ENCODE measurements at places on chromosomes 2 and 18.
A peak's percentile ranks its signal among the peaks of the same experiment; 100 is the strongest.

DNA sequence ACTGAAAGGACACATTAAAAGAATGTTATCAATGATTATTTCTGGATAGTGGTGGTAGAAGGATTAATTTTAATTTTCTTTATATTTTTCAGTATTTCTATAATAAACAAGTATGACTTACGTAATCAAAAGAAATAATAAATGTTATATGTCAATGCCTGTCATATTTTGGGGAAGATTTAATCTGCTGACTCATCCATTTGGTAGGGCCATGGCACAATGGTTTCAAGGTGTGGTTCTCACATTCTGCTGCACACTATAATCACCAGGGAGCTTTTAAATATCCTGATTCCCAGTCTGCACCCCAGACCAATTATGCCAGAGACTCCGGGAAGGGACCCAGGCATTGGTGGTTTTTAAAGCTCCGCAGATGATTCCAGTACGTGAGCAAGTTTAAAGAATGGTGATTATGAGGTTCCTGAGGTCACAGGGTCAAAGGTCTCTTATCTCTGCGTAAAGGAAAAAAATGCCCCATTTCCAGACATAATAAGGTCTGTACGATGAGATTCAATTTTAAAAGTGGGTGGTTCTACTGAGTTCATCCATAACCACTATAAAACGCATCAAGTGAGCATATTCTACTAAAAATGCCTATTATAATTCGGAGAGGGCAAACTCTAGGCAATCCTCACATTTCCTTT is 27.2 kb downstream of the WIPF1 start:
- DNase-seq: no peak

- DNase-seq: peak; percentile 26
Observed at GRCh38 chr2:65129286-65129825, 550 bp downstream of the RAB1A start.

DNA sequence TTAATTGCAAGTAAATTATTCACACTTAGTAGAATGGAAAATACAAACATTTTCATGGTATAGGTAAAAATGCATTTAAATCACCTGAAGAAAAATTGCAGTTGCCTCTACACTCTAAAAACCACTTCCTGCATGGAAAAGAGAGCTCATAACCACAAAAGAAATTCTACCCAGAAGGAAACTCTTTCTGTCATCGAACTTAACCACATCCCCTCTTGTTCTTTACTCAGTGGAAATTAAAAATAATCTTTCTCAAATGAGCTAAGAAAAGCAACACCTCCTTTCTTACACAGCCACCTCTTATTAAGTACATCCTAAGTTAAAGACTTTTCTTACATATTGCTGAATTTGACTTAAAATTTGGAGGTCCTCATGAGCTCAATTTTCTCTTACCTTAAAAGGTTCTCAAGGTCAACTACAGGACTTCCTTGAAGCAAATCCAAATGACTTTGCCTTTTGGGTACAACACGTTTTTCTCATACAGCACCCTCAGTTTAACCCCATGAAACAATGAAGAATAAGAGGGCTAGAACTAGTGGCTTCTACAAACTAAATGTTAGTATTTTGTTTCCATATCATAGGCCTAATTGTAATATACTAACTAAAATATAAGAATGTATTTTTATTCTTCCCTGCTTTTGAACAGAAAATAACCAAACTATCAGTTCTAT is 109.1 kb upstream of the CRIM1 start:
- DNase-seq: no peak

DNA sequence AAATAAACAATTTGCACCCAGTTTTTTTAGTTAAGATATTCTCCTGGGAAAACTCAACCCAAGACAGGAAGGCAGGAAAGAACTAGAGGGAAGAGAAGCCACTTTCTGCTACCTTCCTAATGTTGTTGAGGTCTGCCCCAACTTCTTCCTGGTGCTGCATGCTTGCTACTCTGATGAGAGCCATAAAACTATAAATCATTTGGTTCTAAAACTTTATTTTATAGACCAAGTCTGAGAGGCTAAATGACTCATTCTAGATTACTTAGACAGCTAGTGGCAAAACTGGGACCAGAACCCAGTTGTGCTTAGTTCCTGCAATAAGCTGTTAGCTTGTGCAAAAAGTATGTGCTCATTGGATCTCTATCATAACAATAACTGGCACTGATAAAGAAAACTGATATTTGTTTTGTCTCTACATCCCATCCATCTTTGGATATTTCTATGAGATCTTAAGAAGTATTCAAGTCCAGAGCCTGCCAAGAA is 344.9 kb upstream of the SLC14A2 start:
- no peak for DNase-seq

- peak; percentile 97 for DNase-seq
Observed at GRCh38 chr2:112055730-112056625, 909 bp downstream of the TMEM87B start.

- no peak for DNase-seq
Observed at GRCh38 chr2:239018271-239019182, 170.6 kb downstream of the TWIST2 start.

- DNase-seq: no peak
Observed at GRCh38 chr2:82959727-82960126, 1499.4 kb downstream of the SUCLG1 start.

- DNase-seq: no peak
Observed at GRCh38 chr2:192735447-192735846, 540.7 kb upstream of the TMEFF2 start.

- peak; percentile 19 for DNase-seq
Observed at GRCh38 chr2:234308813-234309195, 188.1 kb downstream of the ARL4C start.

GRCh38 chr2:241551998-241552737 is 6.4 kb upstream of the BOK start:
- DNase-seq: no peak

DNA sequence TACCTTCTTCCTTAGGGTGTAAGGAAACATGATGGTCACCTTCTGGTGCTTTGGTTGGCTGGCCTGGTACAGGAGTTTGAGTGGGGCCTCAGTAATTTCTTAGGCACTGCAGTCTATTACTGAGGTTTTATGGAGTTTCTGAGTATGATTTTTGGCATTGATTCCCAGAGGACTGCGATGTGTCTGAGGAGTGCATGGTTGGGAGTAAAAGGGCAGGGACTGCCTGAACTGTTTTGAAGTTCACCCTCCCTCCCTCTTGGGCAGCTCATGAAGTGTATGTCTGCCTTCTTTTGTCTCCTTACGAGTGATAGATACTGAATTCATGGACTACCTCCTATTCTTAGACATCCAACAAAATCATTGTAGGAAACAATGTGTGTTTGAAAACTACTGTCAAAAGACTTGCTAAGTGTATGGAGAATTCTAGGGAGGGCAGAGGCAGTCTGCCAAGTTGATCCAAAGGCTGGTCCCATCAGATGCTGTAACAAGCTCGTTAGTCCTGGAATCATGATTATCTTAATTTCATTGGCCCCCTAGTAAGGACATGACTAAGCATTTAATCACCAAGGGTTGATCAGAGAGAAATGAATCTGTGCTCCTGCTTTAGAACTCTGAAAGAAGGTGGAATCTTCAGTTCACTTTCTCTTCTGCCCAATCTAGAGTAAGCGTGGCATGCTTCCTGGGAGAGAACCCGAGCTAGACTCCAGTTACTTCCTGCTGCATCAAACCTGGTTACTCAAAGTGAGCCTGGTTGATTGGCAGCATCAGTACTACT is 26.5 kb downstream of the LYPD6B start:
- peak; percentile 51 for DNase-seq

- no peak for DNase-seq
Observed at GRCh38 chr18:13488281-13488929, 238.0 kb downstream of the FAM210A start.

DNA sequence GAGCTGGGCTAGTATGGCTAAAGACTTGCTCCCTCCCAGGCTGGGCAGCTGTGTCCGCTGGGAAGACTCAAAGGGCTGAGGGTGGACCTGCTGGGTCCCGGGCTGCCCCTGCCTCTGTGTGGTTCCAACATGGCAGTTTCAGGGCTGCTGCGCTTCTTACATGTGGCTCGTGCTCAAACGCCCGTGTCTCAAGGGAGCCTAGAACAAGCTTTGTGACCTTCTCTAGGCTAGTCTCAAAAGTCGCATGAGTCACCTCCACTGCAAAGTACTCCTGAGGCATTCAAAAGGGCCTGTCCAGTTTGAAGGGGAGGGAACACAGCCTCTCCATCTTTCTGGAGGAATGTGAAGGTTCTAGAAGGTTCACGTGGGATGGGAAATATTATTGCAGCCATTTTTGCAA is 44.7 kb upstream of the RAB31 start:
- no peak for DNase-seq

GRCh38 chr18:34031810-34032209 is 192.9 kb downstream of the NOL4 start:
- DNase-seq: no peak

DNA sequence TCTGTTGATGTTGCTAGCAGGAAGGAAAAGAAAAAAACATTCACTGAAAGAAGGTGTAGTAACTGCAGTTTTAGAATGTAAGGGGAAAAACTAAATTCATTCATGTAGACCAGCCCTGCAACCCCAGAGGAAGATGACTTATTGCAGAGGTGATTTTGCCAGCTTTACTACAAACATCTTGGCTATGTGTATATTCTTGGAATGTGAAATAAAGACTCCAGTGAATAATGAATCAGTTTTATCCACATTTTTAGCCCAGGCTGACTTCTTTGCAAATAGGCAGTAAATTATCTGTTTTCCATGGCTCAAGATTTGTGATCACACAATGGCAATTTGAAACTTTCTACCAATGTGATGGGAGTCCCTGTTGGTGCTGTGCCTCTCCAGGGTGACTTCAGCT is 206.1 kb upstream of the SETBP1 start:
- DNase-seq: no peak

DNA sequence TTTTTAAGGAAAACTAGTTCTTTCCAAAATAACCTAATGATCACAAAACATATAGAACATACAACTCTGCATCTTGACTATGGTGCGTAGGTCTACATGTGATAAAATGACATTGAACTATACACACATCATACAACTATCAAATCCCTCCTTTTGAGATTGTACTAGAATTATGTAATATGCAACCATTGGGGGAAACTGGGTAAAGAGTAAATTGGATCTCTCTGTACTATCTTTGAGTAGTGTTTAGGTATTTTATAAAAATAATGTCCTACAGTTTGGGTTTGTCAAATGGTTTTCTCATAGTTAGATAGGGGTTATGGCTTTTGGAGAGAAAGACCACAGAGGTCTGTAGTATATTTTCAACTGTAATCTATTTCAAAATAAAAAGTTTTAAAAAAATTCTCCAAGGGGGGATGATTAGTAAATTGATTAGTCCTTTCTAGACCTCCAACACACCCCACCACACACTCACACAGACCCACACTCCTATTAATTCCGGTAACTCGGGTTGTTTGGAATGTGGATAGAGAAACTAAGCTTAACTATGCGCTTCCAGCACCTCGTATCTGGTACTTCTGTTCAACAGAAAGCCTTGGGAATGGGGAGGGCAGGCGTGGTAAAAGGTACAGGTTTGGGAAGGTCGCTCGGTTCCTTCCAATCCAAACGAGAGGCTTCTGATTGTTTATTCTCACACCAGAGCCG is 695 bp upstream of the BIRC6 start:
- DNase-seq: no peak

- no peak for DNase-seq
Observed at GRCh38 chr18:26806224-26806623, 59.3 kb downstream of the AQP4 start.

- DNase-seq: no peak
Observed at GRCh38 chr2:168976034-168976654, 55.0 kb downstream of the ABCB11 start.

- peak; percentile 79 for DNase-seq
Observed at GRCh38 chr2:127155028-127155581, 48.2 kb upstream of the BIN1 start.

DNA sequence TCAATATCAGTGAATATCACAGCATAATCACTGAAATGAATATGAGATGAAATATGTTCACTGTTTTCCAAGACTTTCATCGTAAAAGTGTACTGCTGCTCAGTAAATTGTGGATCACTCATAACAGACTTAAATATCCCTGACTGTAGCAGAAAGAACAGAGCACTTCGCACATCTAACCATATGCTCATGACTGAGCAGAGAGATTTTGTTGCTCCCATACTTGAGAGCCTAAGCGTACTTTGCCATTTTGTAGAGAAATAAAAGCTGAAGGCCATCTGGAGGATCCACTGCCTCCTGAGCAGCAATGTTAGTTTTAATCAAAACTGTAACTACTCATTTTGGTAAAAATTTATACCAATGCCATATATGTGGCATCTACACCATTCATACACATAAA is 243.5 kb downstream of the STK39 start:
- no peak for DNase-seq

- DNase-seq: no peak
Observed at GRCh38 chr2:106976548-106976947, 90.6 kb upstream of the ST6GAL2 start.

DNA sequence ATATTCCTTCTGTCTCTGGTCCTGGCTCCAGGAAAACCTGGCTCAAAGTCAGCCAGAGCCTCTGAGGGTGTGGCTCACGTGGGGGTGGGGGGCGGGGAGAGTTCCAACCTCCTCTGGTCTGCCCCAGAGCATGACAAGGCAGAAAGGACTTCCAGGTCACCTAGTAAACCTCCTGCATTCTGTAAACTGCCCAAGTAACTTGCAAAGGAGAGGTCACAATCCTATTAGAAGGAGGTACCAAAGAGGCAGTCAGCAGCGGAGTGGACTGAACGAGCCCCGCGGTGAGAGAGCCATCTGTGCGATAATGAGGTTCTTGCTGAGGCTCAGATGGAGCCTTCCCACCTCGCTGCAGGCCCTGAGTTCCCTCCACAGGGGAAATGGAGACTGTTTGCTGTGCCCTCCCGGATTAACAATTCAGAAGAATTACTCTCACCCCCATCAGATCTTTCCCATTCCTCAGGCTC is 58.9 kb upstream of the GATA6 start:
- DNase-seq: no peak

- DNase-seq: peak; percentile 85
Observed at GRCh38 chr2:207239754-207240494, 74.2 kb upstream of the KLF7 start.

GRCh38 chr2:30239308-30239985 is 8.1 kb downstream of the LBH start:
- DNase-seq: peak; percentile 95

GRCh38 chr2:109460553-109461324 is 153.0 kb downstream of the SEPTIN10 start:
- DNase-seq: no peak

DNA sequence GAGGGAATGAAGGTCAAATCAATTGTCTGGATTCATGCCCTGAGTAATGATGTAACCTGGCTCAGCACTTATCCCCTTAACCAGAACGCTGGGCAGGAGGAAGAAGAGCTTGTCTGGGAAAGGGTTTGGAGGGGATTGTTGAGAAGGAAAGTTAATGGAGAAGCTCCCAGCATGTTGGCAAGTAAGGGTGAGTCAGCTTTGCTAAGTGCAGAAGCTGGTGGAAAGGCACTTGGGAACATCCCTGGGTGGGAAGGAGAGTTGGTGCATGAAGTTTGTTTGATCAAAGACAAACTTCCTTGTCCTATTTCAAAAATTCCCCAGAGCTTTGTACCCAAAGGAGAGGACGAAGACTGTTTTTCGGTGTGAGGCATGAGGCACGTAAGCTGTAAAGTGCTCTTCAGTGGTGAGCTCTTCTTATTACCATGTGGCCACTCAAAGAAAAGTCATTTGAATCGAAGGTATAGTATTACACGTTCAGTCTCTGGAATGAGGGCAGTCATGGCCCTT is 17.6 kb upstream of the DAW1 start:
- DNase-seq: peak; percentile 39

- DNase-seq: no peak
Observed at GRCh38 chr2:76288598-76288997, 577.9 kb upstream of the GCFC2 start.

All from cardiac fibroblast (primary cell).